Type B pancreatic cell (in vitro differentiated cells): ENCODE measurements at places on chromosomes 16 and 17. TPM values are rescaled to one million over a fixed set of nuclear protein-coding genes. Genes with fewer than 3 reads are reported as not detected.

- H3K36me3 ChIP-seq = peaks cover 7% of the 10 kb centered on the region
- DNase-seq = no peak
- H3K4me3 ChIP-seq = no peak overlapping the region
- H3K27me3 ChIP-seq = no peaks in the 10 kb centered on the region
These were observed 9.8 kb upstream of the BRCA1 start for GRCh38 chr17:43134774-43135453.

The FLCN gene
- 55.8 and 60.9 TPM in 2 replicates for total RNA-seq

DNA sequence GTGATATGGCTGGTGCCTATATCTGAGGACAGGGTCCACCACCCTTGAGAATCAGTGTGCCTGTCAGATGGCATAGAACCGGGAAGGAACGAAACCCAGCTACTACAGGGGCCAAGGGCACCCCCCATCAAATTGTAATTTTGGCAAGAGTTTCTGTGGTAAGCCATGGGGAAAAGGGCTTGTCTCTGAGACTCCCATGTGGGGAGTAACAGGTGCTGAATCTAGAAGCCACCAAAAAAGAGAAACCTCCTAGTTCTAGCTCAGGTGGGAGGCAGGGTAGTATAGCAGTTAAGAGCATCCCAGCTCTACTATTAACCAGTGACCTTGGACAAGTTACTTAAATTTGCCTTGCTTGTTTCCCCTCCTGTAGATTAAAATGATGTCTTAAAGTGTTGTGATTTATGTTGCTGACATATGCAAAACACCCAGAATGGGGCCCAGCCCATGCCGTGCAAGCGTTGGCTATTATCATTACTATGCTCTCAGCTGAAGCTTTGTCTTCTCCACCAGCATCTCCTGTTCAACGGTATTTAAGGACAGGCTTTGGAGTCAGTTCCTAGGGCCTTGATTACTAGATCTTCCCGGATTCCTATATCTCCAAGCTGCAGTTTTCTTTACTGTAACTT lies 210.7 kb upstream of the NLRP1 start:
- no peak overlapping the region for H3K27ac ChIP-seq
- H3K27me3 ChIP-seq = peaks cover 55% of the 10 kb centered on the region
- no peak for DNase-seq
- peaks cover 4% of the 10 kb centered on the region for H3K36me3 ChIP-seq
- H3K4me1 ChIP-seq = peaks cover 10% of the 10 kb centered on the region

- H3K27ac ChIP-seq = no peak overlapping the region
- peaks cover 61% of the 10 kb centered on the region for H3K27me3 ChIP-seq
- peaks cover 3% of the 10 kb centered on the region for H3K4me1 ChIP-seq
- no peak overlapping the region for H3K4me3 ChIP-seq
- DNase-seq = no peak
- H3K36me3 ChIP-seq = no peaks in the 10 kb centered on the region
These were observed 20.4 kb downstream of the TBX2 start for GRCh38 chr17:61420052-61420451.

The TBC1D16 gene
- 35.5 and 71.9 TPM in 2 replicates for total RNA-seq

DNA sequence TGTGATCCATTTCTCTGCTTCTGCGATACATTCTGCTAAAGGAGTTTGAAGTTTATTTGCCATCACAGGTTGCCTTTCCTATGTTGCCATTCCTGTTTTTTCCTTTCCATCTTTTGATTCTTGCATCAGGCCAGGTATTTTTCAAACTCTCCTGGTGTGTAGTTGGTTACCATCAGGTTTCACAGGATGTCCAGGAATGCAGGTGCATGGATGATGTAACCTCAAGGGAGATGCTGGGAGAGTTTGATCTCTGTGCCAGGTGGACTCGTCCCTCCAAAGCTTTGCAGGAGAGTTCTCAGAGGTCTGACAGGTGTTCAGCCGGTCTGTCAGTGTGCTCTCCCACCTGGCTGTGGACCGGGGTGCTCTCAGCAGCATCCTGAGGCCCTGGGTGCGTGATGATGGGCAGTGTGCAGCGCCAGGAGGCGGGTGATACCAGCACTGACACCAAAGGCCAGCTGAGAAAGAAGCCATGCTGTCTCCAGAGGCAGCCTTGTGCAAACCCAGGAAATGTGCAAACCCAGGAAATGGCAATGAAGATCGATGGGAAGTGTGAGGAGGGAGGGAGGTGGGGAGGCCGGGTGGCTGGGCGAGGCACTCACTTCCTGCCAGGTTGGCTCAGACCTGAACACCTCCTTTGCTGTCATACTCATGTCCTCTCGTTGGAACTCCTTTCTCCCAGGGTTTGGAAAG lies 1.7 kb downstream of the ATP2C2 start:
- peaks cover 17% of the 10 kb centered on the region for H3K4me1 ChIP-seq
- H3K4me3 ChIP-seq = peak overlapping the region; percentile 65
- peak overlapping the region; percentile 77 for H3K27ac ChIP-seq
- DNase-seq = no peak
- H3K36me3 ChIP-seq = no peaks in the 10 kb centered on the region

- H3K27me3 ChIP-seq = no peaks in the 10 kb centered on the region
- H3K27ac ChIP-seq = no peak overlapping the region
- H3K36me3 ChIP-seq = peaks cover 32% of the 10 kb centered on the region
- DNase-seq = no peak
- no peak overlapping the region for H3K4me3 ChIP-seq
These were observed 21.9 kb downstream of the PARN start for GRCh38 chr16:14608111-14608566.

- peak overlapping the region; percentile 84 for H3K4me3 ChIP-seq
- H3K36me3 ChIP-seq = peaks cover 4% of the 10 kb centered on the region
- DNase-seq = peak; percentile 65
- no peaks in the 10 kb centered on the region for H3K27me3 ChIP-seq
These were observed 1.2 kb downstream of the TRIM65 start for GRCh38 chr17:75895370-75896155.

DNA sequence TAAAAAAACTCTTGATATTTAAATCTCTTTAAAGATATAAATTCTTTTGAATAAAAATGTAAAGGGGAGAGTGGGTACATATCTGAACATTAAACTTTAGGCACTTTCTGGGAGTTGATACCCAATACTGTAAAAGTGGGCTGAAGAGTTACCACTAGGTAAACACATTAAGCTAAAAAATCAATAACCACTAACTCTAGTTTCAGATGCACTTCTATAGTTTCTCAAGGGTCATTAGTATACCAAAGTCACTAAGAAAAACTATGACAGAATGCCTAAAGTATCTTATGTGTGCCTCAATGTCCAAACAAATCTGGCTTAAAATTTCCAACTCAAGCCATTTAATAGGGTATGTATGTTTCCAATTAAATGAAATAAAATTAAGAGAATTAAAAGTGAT lies 13.1 kb upstream of the CFDP1 start:
- no peak overlapping the region for H3K27ac ChIP-seq
- no peak overlapping the region for H3K4me3 ChIP-seq
- H3K27me3 ChIP-seq = no peaks in the 10 kb centered on the region
- peaks cover 9% of the 10 kb centered on the region for H3K4me1 ChIP-seq
- peaks cover 9% of the 10 kb centered on the region for H3K36me3 ChIP-seq
- DNase-seq = no peak

GRCh38 chr17:9291912-9292560 lies 270.7 kb downstream of the NTN1 start:
- H3K36me3 ChIP-seq = peaks cover 5% of the 10 kb centered on the region
- peaks cover 6% of the 10 kb centered on the region for H3K4me1 ChIP-seq
- no peaks in the 10 kb centered on the region for H3K27me3 ChIP-seq
- DNase-seq = no peak
- H3K4me3 ChIP-seq = no peak overlapping the region
- H3K27ac ChIP-seq = no peak overlapping the region

The KLHL36 gene
- total RNA-seq = 40.3 and 64.7 TPM in 2 replicates

DNA sequence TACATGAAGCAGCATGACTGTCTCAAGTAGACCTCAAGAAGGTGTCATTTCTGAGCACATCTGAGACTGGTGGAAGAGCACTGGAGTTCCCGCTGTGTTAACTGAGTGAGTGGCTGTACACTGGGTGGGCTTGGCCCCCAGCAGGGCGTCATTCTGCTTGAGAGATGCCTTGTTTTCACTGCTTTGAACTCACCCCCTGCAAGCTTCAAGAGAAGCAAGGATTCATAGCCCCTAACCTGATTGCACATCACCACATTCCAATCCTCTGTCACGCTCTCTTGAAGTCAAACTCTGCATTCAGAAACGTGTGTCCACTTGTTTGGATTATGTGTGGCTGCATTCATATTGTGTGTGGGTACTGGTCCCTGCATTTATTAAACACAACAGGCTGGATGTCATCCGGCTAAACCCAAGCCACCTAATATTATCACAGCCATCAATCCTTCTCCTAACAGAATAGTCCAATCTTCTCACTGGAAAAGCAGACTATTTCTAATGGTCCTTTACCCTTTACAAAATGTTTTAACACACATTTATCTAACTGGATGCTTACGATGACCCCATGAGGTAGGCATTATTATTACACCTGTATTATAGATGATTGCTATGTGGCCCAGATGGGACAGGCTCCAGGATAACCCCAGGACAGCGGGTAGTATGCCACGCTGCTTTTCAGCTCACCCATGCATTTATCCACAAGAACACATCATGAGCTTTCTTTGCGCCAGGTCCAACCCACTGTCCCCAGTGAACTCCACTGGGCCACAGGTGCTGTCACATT lies 76.3 kb downstream of the USP31 start:
- no peaks in the 10 kb centered on the region for H3K27me3 ChIP-seq
- DNase-seq = no peak
- H3K4me3 ChIP-seq = no peak overlapping the region
- H3K36me3 ChIP-seq = peaks cover 24% of the 10 kb centered on the region

DNA sequence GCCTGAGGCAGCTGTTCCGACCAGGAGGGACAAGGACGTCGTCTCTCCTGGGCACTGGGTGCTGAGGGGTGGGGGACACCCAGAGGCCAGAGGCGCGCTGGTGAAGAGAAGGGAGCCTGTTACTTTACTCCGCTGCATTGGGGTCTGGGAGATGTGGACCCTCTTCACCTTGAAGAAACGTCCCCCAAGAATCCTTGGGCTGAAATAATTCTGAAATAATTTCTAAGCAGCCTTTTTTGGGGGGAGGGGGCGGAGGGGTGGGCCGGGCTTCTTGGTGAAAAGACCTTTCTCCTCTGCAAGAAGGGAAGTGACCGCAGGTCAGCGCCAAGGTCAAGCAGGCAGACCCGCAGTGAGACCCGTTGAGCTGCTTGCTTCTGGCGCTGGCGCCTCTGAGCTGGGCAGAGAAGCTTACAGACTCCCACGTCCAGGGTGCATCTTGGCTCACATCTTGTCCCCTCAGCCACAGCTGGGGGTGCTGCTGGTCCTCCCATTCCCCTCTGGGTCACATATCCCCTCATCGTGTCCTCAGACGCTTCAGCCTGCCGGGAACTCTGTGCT lies 1.1 kb downstream of the SYT17 start:
- no peak for DNase-seq
- peaks cover 5% of the 10 kb centered on the region for H3K4me1 ChIP-seq
- H3K4me3 ChIP-seq = peak overlapping the region; percentile 83
- H3K27me3 ChIP-seq = peaks cover 48% of the 10 kb centered on the region

The PDILT gene
- total RNA-seq = not detected in 2 replicates

- peaks cover 54% of the 10 kb centered on the region for H3K27me3 ChIP-seq
- H3K27ac ChIP-seq = no peak overlapping the region
- no peak overlapping the region for H3K4me3 ChIP-seq
These were observed 88.9 kb downstream of the C16orf78 start for GRCh38 chr16:49462362-49462988.

The TNFSF13 gene
- total RNA-seq = 2.4 and 3.5 TPM in 2 replicates

- no peak overlapping the region for H3K4me3 ChIP-seq
- H3K27me3 ChIP-seq = no peaks in the 10 kb centered on the region
- H3K27ac ChIP-seq = no peak overlapping the region
- H3K4me1 ChIP-seq = no peaks in the 10 kb centered on the region
- DNase-seq = no peak
These were observed 94.8 kb upstream of the DNAH17 start for GRCh38 chr17:78672005-78672404.

The FAM171A2 gene
- 13.3 and 34.7 TPM in 2 replicates for total RNA-seq

DNA sequence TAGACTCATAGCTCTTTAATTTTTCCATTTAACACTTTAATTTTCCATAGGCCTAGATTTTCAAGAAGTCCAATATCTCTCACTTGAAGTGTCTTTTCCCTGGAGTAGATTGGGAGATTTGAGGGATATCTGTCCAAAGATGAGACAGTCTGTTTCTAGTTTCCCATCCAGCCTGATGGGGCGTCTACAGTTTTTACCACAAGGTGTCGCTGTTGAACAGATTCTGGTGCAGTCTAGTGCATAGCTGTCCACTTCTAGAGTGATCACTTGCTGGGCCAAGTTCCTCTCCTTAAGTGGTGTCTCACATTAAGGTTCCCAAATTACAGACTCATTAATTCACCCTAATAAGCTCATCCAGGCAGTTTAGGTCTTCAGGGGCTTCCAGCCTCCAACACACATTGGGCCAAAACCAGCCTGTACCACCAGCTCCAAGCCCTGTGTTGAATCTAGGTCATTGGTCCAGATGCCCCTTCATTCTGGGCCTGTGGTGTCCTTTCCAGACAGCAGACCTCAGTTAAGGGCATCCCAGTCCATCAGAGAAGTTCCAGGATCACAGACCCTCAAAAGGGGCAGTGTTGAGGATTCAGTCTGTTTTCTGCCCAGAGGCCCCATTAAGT lies 9.4 kb downstream of the SNX20 start:
- peaks cover 6% of the 10 kb centered on the region for H3K36me3 ChIP-seq
- H3K4me3 ChIP-seq = no peak overlapping the region
- H3K27ac ChIP-seq = no peak overlapping the region
- H3K4me1 ChIP-seq = peaks cover 18% of the 10 kb centered on the region
- no peaks in the 10 kb centered on the region for H3K27me3 ChIP-seq
- no peak for DNase-seq

- peaks cover 12% of the 10 kb centered on the region for H3K36me3 ChIP-seq
- H3K4me1 ChIP-seq = peaks cover 5% of the 10 kb centered on the region
- DNase-seq = no peak
These were observed 46.6 kb downstream of the ZNRF1 start for GRCh38 chr16:75045424-75045823.

DNA sequence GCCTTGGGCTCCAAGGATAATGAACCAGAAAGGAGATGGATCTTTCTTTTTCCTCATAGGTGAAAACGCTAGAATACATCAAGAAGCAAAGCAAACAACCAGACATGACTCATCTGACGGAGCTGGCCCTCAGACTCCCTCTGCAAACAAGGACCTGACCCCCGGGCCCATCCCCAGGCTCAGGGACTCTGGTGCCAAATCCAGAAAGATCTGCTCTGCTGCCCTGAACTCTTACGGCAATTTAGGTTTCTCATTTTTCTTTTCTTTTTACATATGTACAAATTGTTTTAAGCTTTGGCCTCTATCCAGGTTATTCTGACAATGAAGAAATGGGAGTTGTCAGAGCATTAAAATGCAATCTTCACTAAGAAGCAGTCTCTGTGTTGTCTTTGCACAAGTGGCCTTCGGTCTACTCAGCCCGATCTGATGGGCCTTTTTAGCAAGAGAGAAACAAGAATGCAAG lies 17.7 kb downstream of the KNOP1 start:
- peaks cover 14% of the 10 kb centered on the region for H3K4me1 ChIP-seq
- H3K27me3 ChIP-seq = no peaks in the 10 kb centered on the region
- DNase-seq = no peak
- peaks cover 29% of the 10 kb centered on the region for H3K36me3 ChIP-seq

The SPATA33 gene
- total RNA-seq = 11.7 and 23.2 TPM in 2 replicates

GRCh38 chr16:52747088-52747595 lies 200.2 kb upstream of the TOX3 start:
- no peak overlapping the region for H3K4me3 ChIP-seq
- peaks cover 32% of the 10 kb centered on the region for H3K27me3 ChIP-seq
- H3K36me3 ChIP-seq = no peaks in the 10 kb centered on the region
- H3K27ac ChIP-seq = no peak overlapping the region
- DNase-seq = no peak

GRCh38 chr17:6577686-6578263 lies 21.4 kb upstream of the PITPNM3 start:
- peaks cover 46% of the 10 kb centered on the region for H3K36me3 ChIP-seq
- H3K4me3 ChIP-seq = no peak overlapping the region
- H3K4me1 ChIP-seq = peaks cover 20% of the 10 kb centered on the region
- H3K27ac ChIP-seq = no peak overlapping the region
- no peak for DNase-seq

The FAM20A gene
- total RNA-seq = 11.5 and 24.8 TPM in 2 replicates
